ENCODE measurements at places on chromosomes 1 and 21. TPM values are rescaled to one million over a fixed set of nuclear protein-coding genes. Genes with fewer than 3 reads are reported as not detected.

TNFAIP8L2 gene
- 9.5 TPM for total RNA-seq

SELE gene
- total RNA-seq = not detected

RCSD1 gene
- 19.6 TPM for total RNA-seq

PLK3 gene
- 28.1 TPM for total RNA-seq

NTMT2 gene
- not detected for total RNA-seq

P3R3URF gene
- not detected for total RNA-seq

MTARC1 gene
- 6.1 TPM for total RNA-seq

LGR6 gene
- total RNA-seq = 0.14 TPM

All from sigmoid colon (tissue), 7 donors.